GM23248 (cell line): ENCODE measurements at places on chromosomes 7 and 10.

- H3K4me3 ChIP-seq: peak overlapping the region; percentile 37; the same call in 1 of the 2 replicates
- DNase-seq: peak; percentile 17
- H3K36me3 ChIP-seq: no peaks in the 10 kb centered on the region
- no peak overlapping the region for H3K27ac ChIP-seq
- H3K4me1 ChIP-seq: no peaks in the 10 kb centered on the region
Measured at GRCh38 chr10:124285587-124286527, 132.9 kb downstream of the OAT start.

GRCh38 chr7:132354527-132354926 is 221.7 kb downstream of the PLXNA4 start:
- H3K27ac ChIP-seq: no peak overlapping the region
- peaks cover 23% of the 10 kb centered on the region; the same call in 1 of the 2 replicates for H3K27me3 ChIP-seq
- H3K4me1 ChIP-seq: no peaks in the 10 kb centered on the region
- no peak for DNase-seq
- no peaks in the 10 kb centered on the region for H3K36me3 ChIP-seq
- H3K4me3 ChIP-seq: no peak overlapping the region

DNA sequence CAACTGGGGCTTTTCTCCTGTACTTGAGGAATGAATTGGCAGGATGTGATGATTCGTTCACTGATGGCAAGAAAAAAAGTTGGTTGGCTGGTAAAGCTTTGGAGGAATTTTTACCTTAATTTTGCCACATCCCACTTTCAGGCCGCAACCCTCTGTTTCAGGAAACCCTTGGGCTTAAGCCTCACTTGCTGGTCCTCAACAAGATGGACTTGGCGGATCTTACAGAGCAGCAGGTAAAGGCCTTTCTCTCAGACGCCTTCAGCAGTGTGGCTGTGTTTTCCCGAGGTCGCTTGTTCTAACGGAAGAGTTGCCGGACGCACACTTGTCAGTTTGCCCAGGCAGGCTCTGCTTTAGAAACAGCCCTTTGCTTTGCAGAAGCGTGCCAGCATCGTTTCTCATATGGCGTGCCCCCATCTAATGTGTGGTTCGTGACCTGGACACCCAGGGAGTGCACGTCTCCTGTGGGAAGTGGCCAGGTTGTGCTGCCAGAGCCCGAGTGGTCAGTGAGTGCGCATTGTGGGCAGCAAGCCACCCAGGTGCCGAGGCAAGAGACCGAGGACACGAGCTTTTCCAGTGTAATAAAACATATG is 2.2 kb downstream of the MTG1 start:
- DNase-seq: peak; percentile 30
- H3K27me3 ChIP-seq: no peaks in the 10 kb centered on the region
- H3K4me3 ChIP-seq: no peak overlapping the region
- H3K27ac ChIP-seq: no peak overlapping the region
- 0 out of 2 replicates have a peak, but pooled peaks cover 9% of the 10 kb centered on the region for H3K4me1 ChIP-seq

- H3K4me3 ChIP-seq: no peak overlapping the region
- 0 out of 2 replicates have a peak, but pooled peaks cover 9% of the 10 kb centered on the region for H3K27me3 ChIP-seq
- no peak overlapping the region for H3K27ac ChIP-seq
- DNase-seq: no peak
Measured at GRCh38 chr7:96734343-96734742, 24.7 kb upstream of the SEM1 start.

DNA sequence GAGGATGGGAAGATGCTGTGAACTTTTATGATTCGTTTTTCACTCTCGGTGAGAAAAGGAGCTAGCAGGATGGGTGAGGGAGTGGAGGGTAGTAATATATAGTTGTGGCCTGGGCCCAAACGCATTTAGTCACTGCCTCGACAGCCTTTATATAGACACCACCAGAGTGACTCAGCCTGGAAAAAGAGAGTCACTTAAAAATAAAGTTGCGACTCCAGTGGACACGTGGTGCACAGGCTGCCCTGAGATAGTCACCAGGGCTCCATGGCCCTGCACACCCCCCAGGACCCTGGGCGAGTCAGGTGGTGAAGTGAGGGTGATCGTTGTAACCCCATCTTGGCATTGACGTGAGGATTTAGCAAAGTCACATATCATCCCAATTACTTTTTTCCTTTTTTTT is 106.7 kb downstream of the CUX1 start:
- H3K27ac ChIP-seq: peak overlapping the region; percentile 81
- no peaks in the 10 kb centered on the region for H3K36me3 ChIP-seq
- no peaks in the 10 kb centered on the region for H3K27me3 ChIP-seq
- H3K4me1 ChIP-seq: peaks cover 19% of the 10 kb centered on the region

DNA sequence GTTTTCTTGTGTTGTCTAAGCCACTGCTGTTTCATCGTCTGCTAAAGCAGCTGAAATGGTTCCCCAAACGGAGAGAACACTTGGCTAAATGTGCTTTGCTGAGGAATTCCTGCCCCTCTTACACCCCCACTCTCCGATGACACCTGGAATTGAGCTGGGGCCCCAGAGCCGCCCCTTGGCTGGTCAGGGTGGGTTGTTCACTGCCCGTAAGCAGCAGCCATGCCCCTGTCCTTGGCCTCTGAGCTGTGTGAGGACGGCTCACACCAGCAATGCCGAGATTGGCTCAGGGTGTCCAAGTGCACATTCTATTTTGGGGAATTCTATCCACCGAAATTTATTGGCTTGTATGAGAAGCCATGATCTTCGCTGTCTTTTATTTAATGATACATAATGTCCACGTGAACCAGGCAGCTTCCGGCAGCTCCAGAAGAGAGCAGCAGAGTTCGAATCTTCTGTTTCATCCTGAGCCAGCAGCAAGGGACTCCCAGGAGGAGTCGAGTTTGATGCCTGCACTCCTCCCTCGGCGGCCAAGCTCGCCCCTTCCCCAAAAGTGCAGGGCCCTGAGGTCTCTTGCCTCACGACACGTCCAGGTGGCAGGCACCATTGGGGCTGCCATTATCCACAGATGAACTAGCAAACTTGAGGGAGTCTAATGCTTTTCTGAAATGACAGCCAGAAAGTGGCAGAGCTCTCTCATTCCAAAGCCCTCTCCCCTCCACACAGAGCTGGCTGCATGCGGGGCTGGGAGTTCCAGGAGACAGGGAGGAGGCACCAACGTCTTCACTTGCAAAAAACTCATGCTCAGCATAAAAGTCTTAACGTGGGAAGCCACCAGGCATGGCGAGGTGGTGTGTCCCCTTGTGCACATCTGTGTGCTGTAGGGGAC is 114.0 kb downstream of the WDR37 start:
- H3K27me3 ChIP-seq: no peaks in the 10 kb centered on the region; the same call in 1 of the 2 replicates
- H3K27ac ChIP-seq: no peak overlapping the region
- H3K36me3 ChIP-seq: no peaks in the 10 kb centered on the region
- H3K4me1 ChIP-seq: no peaks in the 10 kb centered on the region
- no peak for DNase-seq
- H3K4me3 ChIP-seq: no peak overlapping the region

- no peaks in the 10 kb centered on the region for H3K4me1 ChIP-seq
- H3K27ac ChIP-seq: no peak overlapping the region
Measured at GRCh38 chr10:21385536-21385935, 139.9 kb downstream of the SKIDA1 start.

GRCh38 chr10:24894728-24895127 is 57.7 kb downstream of the PRTFDC1 start:
- no peak overlapping the region for H3K27ac ChIP-seq
- no peak overlapping the region for H3K4me3 ChIP-seq
- peaks cover 35% of the 10 kb centered on the region for H3K4me1 ChIP-seq
- no peaks in the 10 kb centered on the region for H3K27me3 ChIP-seq

GRCh38 chr10:100724531-100725027 is 20.8 kb upstream of the PAX2 start:
- H3K4me1 ChIP-seq: no peaks in the 10 kb centered on the region
- H3K36me3 ChIP-seq: no peaks in the 10 kb centered on the region
- no peak overlapping the region for H3K27ac ChIP-seq
- H3K4me3 ChIP-seq: no peak overlapping the region
- peaks cover 83% of the 10 kb centered on the region for H3K27me3 ChIP-seq

GRCh38 chr7:141986923-141987322 is 8.8 kb upstream of the MGAM start:
- H3K27ac ChIP-seq: no peak overlapping the region
- no peak for DNase-seq
- no peak overlapping the region for H3K4me3 ChIP-seq
- no peaks in the 10 kb centered on the region for H3K27me3 ChIP-seq

GRCh38 chr10:119103241-119103902 is 541 bp upstream of the DENND10 start:
- H3K36me3 ChIP-seq: peaks cover 6% of the 10 kb centered on the region; the same call in 1 of the 2 replicates
- peaks cover 23% of the 10 kb centered on the region for H3K4me1 ChIP-seq
- H3K27ac ChIP-seq: no peak overlapping the region

DNA sequence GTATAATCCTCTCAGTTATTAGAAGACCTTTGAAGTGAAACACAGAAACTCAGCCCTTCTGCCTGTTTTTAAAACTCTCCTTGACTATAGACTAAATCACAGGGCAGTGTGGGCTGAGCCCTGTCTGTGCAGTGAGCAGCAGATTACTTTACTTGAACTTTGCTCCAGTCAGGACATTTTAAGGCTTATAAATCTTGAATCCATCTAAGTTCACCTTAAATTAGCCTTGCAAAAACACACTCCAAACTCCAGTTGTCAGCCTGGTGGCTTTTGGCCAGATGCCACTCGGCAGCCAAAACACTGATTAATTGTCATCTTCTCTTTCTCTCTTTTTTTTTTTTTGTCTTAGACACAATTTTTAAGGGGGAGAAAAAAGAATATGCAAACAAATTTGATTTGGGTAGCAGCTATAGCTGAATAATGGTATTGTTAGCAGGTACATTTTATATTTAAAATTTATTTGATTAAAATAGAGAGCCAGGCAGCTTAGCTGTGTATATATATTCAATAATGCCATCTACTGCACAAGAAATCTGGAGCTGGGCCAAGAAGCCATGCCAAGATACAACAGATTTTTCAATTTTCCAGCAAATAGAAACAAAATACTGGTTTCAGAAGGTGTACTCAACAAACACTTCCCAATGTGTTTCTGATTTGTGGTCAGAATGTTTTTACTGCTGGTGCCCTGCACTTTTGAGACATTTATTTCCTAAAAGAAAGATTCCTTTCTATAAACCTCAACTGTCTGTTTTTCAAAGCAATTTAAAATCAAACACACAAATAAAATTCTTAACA is 247.7 kb downstream of the TFEC start:
- H3K4me1 ChIP-seq: peaks cover 6% of the 10 kb centered on the region; the same call in 1 of the 2 replicates
- no peaks in the 10 kb centered on the region for H3K36me3 ChIP-seq
- H3K4me3 ChIP-seq: no peak overlapping the region
- H3K27ac ChIP-seq: no peak overlapping the region
- no peaks in the 10 kb centered on the region for H3K27me3 ChIP-seq

DNA sequence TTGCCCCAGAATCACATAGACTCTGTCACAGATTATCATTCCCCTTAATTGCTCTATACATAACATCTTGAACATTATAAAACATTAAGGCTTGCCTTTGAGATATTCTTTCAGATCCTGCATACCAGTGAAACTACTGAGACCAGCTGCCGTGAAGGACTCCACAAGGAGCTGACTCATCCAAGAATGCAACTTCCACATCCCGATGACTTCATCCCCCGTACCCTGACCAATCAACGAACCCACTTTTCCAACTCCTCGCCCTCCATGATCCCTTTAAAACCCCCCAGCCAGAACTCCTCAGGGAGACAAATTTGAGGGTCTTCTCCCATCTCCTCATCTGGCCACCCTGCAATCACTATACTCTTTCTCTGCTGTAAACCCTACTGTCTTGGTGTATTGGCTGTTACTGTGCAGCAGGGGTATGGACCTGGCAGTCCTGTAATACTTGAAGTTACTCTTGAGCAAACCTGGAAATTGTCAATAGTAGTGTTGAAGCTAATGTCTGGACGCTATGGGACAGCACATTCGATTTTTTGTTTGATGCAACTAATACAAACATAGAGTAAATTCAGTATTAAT is 49.8 kb downstream of the HTR5A start:
- H3K27me3 ChIP-seq: no peaks in the 10 kb centered on the region
- no peak overlapping the region for H3K4me3 ChIP-seq
- H3K36me3 ChIP-seq: no peaks in the 10 kb centered on the region

DNA sequence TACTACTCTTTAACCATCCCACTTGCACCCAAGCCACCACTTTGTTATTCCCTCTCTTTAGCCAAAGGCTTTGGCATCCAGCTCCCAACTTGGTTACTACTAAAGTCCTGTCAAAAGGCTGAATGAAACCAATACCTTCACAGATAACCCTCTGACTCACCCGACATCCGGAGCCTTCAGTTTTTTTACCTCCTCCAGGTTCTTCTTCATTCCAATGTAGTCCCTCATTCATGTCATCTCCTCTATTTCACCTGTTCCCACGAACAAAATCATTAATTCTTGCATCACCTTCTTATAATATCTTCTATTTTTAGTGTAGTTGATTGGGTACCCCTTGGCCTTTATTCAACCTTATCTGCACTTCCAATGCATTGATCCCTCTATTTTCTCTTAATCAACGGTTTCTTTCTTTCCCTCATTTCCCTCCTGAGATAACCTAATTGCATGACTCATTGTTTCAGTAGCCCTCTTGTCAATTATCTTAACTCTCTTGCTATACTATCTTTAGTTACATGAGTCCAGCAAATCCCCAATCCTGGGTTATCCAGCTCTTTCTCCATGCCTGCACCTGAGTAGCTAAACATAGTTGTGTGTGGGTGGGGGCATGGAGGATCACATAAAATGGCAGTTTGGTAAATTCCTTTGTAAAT is 87.2 kb upstream of the COL1A2 start:
- peaks cover 20% of the 10 kb centered on the region for H3K4me1 ChIP-seq
- H3K27ac ChIP-seq: no peak overlapping the region
- H3K4me3 ChIP-seq: no peak overlapping the region
- DNase-seq: no peak
- H3K36me3 ChIP-seq: no peaks in the 10 kb centered on the region
